ENCODE measurements at places on chromosomes 1 and 21.

DNA sequence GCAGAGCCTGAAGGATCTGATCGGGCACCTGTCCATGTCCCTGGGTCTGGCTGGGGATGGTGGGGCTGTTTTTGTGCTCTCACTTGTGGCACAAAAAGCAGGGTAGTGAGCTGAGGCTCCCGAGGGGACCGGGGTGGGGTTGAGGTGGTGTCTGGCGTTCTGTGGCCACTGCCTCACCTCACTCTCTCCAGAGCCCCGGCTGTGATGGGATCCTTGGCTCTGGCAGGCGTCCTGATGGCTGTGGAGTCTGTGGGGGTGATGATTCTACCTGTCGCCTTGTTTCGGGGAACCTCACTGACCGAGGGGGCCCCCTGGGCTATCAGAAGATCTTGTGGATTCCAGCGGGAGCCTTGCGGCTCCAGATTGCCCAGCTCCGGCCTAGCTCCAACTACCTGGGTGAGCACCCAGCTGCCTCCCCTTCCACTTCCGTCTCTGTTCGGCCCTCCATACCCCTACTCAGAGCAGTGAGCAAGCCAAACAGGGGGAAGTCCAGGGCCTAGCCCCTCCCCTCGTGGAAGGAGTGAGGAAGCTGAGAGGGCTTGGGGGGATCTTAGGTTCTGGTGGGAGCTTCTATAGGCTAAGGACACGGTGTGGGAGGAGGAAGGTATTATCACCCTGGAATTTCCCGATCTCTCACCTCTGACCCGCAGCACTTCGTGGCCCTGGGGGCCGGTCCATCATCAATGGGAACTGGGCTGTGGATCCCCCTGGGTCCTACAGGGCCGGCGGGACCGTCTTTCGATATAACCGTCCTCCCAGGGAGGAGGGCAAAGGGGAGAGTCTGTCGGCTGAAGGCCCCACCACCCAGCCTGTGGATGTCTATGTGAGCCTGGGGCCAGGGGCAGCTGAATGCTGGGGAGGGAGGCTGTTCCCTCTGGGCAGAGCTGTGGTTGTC is 7.0 kb downstream of the ADAMTSL4 start:
- DNase-seq, result no peak

DNA sequence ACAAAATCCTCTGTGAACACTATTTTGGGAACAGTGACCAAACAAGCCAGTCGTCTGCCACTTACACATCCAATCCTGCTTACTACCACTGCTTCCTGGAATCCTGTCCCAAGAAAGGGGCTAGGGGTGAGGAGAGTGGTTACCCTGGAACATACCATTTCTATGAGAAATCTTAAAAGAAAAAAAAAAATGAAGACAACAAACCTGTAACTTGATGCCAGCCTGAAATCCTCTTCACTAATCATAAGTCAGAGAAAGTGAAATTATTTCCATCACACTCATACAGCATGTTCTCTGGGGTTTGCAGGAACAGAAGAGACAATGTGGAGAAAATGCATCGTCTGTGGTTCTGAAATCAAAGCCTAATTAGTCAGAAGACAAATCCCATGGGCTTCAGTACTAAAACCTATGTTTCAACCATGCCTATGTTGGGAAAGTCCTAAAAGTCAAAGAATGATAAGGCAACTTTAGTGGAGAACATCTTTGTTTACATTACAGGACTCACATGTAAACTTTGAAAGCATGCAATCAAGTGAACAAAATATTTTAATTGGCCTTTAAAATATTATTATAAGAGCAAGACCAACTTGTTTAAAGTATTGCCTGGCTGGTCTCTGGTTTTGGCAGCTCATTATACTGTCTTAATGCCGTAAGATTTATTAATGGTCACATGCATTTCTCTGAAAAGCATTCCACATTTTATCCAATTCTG is 220.7 kb downstream of the LTN1 start:
- no peak for DNase-seq

DNA sequence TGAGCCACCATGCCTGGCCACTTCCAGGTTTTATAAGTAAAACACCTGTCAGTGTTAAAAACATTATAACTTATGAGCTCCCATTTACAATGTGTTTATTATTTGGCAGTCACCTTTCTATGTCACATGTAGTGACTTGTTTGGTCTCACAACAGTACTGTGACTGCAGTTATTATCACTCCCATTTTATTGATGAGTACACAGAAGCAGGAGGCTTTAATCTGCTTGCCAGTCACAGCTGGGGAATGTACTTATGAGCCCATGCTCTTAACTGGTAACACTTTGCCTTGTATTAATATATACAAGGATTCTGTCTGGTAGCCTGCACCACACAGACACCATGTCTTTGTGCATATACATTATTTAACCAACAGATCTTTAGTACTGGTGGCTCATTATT is 31.1 kb upstream of the BACH1 start:
- DNase-seq, result no peak

GRCh38 chr1:6454856-6455751 is 10.9 kb downstream of the TNFRSF25 start:
- no peak for DNase-seq

DNA sequence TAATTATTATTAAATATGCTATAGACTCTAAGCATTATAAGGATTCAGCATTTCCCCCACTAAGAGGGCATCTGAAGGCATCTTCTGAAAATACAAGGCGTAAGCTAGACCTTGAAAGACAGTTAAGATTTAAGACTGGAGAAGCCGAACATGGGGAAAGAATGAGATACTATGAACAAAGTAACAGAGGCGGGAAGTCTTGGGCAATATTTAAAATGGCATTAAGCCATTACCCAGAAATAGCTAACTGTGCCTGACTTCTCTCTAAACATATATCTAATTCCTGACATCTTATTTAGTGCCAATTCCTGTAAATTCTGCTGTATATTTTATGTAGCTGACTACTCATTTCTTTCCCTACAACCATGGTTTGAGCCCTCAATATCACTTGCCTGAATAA is 20.9 kb downstream of the DPH5 start:
- DNase-seq, result no peak

DNA sequence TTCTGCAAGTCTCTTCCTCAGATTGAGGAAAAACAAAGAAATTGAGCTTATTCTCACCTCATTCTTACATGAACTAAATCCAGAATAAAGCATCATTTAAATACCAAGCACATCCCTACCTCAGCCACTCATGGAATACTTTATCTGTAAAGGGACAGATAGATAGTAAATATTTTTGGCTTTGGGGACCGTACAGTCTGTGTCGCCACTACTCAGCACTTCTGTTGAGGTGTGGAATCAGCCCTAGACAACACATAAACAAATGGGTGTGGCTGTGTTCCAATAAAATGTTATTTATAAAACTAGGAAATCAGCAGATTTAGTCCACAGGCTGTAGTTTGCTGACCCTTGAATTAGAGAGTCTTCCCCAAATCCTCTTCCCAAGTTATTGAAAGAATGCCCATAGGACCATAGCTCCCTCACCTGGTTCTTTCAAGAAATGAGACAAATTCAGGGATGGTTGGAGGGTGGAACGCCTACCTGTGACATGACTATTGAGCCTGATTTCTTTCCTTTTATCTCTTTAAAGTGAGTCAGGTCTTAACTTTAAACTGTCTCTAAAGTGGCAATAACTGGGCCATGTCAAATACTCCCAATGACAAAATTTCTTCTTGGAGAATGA is 878.5 kb downstream of the USP25 start:
- DNase-seq, result no peak
